ENCODE measurements at places on chromosomes 6 and 20. TPM values are rescaled to one million over a fixed set of nuclear protein-coding genes. Genes with fewer than 3 reads are reported as not detected.

DNA sequence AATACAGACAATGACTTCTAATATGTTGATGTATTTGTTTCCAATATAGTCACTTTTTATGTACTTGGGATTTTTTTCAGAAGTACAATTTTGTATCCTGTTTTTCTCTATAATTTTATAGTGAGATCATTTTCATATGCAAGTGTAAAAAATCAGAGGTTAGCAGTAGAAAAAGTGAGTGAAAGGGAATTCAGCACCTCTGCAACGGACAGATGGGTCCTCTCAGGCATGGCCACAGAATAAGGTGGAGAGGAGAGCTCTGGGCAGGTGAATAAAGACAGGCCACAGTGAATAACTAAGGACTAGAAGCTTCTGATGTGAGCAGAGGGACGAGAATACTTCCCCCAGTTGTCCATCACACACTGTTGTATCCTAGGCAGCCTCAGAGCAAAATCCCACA, 210.1 kb upstream of the CNR1 start:
- no peaks in the 10 kb centered on the region for H3K36me3 ChIP-seq
- H3K4me3 ChIP-seq = no peak overlapping the region
- H3K27me3 ChIP-seq = no peaks in the 10 kb centered on the region
- H3K4me1 ChIP-seq = peaks cover 8% of the 10 kb centered on the region
- no peak overlapping the region for H3K27ac ChIP-seq
- no peak for DNase-seq

Gene SLPI
- not detected for total RNA-seq

Gene HLA-DPB1
- total RNA-seq = 17.9 TPM

DNA sequence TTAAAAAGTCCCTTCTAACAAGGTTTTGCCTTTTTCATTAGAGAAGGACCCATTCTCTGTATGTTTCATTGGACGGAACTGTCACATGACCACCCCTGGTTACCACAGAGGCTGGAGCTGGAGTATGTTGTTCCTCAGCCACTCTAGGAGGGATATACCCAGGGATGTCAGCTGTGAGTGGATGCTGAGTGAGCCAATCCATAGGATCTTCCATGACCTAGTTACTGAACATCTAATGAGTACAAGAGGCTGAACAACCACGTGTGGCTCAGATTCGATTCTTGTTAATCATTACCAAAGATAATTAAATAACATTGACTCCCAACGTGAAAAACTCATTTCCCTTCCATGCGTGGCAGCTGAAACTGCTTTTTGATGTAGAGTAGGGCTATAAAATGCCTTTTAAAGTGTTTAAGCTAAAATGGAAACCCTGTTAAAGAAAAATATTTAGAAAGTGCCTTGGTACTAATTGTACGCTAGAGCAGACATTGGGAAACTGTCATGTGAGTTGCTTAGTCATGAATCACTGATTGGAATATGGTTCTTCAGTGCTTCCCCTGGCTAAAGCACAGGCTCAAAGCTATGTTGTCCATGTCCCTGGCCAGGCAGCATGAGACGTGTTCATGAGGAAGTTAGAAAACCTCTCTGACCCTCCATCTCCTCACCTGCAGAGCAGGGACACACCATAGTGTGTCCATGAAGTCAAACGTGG, 256.1 kb downstream of the ZNF217 start:
- no peak for DNase-seq
- no peaks in the 10 kb centered on the region for H3K36me3 ChIP-seq
- peaks cover 6% of the 10 kb centered on the region for H3K4me1 ChIP-seq
